ENCODE measurements at places on chromosomes 2 and 18. TPM values are rescaled to one million over a fixed set of nuclear protein-coding genes. Genes with fewer than 3 reads are reported as not detected.

Gene TTN
- 0.13 TPM for total RNA-seq

Gene PPP1R1C
- 2.6 TPM for total RNA-seq

DNA sequence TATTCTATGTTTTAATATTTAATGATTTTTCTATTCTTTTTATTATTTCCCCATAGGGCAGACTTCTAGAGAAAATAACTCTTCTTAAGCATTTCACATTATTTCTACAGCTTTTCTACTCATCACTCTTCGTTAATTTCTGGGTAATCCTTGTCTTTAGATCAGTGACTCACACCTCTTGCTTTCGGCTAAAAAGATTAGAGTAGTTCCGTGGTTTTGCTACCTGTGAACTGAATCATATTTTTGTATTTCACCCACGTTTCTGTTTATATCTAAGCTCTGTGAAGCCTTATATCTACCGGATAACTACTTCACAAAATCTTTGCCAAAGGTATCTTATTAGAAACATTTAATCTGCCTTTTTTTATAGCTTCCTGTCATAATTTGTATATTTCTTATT is 685.5 kb upstream of the FSHR start:
- no peaks in the 10 kb centered on the region for H3K27me3 ChIP-seq
- no peak overlapping the region for H3K27ac ChIP-seq
- no peaks in the 10 kb centered on the region for H3K4me1 ChIP-seq
- H3K36me3 ChIP-seq = no peaks in the 10 kb centered on the region
- no peak overlapping the region for H3K4me3 ChIP-seq
- no peak for DNase-seq

DNA sequence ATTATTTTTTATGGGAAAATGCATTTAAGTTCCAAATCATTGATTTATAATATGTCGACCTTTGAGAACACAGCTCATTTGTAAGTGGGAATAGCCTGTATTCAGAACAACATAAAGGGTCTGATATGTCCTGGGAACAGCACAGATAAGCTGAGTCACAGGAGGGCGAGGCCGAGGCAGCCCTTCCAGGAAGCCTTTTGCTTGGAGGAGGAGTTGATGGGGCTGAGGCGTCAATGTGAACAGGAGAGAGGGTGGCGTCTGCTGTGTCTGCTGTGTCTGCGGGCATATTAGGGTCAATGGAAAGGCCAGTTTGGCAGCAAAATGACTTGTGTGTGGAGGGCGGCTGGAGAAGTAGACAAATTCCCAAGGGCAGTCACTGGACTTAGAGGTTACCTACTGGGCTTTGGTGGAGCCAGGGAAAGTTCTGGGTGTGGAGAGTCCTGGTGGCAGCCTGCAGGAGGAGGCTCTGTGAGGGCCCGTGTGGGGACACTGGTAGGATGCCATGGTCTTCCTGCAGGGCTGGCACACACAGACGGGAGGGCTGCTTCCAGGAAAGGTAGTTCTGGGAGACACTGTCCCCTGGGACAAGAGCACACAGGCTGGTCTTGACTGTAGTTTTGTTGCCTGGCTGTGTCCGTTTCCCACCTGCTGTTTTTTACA is 128.1 kb downstream of the GLI2 start:
- H3K27me3 ChIP-seq = no peaks in the 10 kb centered on the region
- no peaks in the 10 kb centered on the region for H3K36me3 ChIP-seq
- no peak overlapping the region for H3K27ac ChIP-seq

GRCh38 chr2:43160778-43161177 is 65.6 kb downstream of the ZFP36L2 start:
- H3K4me3 ChIP-seq = no peak overlapping the region
- no peak for DNase-seq
- peaks cover 15% of the 10 kb centered on the region for H3K4me1 ChIP-seq
- H3K27me3 ChIP-seq = no peaks in the 10 kb centered on the region

Data from Panc1 (cell line).